Keratinocyte (primary cell): ENCODE measurements at places on chromosomes 7 and 10.

DNA sequence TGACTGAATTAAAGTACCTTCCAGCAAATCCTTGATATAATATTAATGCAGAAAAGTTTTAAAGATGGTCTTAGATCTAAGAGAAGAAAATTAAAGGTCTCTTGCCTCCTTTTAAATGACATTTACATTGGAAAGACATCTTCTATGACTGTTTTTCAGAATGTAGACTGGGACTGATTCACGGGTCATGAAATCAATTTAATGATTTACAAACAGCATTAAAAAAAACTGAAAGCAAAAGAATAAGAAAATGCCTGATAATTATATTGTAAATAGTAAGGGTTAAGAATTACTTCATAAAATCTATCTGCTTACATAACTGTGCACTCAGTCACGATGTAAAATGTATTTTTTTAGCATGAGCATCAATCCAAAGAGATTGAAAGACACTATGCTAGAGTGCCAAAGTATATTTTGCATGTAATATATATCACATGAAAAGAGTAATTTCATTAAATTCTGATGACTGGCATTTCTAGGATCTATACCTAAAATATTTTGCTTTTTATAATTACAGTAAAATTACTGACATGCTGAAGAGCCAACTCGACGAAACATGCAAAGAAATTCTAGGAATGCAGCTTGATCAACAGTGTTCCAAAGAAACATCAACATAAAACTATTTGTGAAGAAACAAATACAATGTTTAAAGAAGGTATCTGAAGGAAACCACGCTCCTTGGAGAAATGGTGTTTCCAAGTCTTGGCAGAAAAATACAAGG is 35.1 kb downstream of the RTKN2 start:
- no peak for DNase-seq
- H3K4me3 ChIP-seq, result no peak overlapping the region
- H3K4me1 ChIP-seq, result peaks cover 31% of the 10 kb centered on the region
- H3K36me3 ChIP-seq, result no peaks in the 10 kb centered on the region

DNA sequence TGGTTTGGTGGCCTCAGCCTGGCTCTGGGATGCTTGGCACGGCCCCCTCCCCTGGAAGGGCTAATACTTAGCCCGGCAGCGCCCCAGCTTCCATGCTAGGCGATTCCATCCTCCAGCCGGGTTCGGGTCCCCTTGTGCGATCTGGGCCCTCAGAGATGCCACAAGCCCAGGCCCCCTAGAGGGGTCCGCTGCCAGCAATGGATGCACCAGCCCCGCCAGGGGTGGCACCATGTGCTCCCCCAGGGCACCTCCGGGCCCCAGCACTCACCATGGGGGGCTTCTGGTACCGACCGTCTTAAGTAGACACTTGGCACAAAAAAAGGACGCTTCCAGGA is 125.7 kb upstream of the KCTD7 start:
- H3K4me3 ChIP-seq, result no peak overlapping the region
- peaks cover 17% of the 10 kb centered on the region for H3K27me3 ChIP-seq
- no peaks in the 10 kb centered on the region for H3K36me3 ChIP-seq
- no peaks in the 10 kb centered on the region for H3K4me1 ChIP-seq
- H3K27ac ChIP-seq, result no peak overlapping the region

DNA sequence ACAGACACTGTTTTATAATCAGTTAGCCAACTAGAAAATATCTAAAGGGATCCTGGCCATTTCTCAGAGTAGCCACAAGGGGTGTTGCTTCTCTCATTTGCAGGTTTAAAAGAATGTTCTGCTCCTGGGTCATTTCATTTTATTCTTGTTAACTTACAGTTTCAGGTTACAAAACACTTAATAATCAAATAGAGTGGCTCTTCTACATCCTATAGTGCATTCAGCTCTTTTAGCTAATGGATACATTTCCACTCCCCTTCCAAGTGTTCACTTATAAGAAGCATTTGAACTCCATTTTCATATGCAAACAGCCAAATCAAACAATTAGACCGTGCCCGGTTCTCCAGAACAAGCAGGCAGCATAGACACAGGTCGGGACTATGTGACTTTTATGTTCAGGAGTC is 117.5 kb downstream of the TRIL start:
- no peak for DNase-seq
- H3K27me3 ChIP-seq, result peaks cover 5% of the 10 kb centered on the region
- H3K4me1 ChIP-seq, result no peaks in the 10 kb centered on the region
- no peak overlapping the region for H3K27ac ChIP-seq

- DNase-seq, result no peak
- no peak overlapping the region for H3K4me3 ChIP-seq
- H3K27me3 ChIP-seq, result peaks cover 4% of the 10 kb centered on the region
- H3K4me1 ChIP-seq, result no peaks in the 10 kb centered on the region
Observed at GRCh38 chr10:123463181-123463580, 203.0 kb upstream of the GPR26 start.

DNA sequence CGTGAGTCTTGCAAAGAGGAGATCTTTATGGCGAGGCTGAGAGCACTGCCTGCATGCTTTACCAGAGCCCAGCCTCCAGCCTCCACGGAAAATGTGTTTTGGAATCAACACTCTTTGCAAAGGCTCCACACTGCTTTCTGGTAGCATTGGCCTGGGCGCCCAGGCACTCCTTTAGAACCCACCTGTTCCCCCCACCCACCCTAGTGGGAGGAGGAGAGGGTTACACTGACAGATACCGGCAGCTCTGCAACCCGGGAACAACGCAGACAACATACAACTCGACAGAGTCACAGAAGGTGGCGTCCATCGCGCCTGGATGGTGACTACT is 5.5 kb upstream of the MNX1 start:
- H3K36me3 ChIP-seq, result no peaks in the 10 kb centered on the region
- H3K4me3 ChIP-seq, result no peak overlapping the region
- H3K4me1 ChIP-seq, result peaks cover 12% of the 10 kb centered on the region
- no peak overlapping the region for H3K27ac ChIP-seq
- DNase-seq, result no peak

GRCh38 chr10:71512312-71512711 is 115.6 kb downstream of the CDH23 start:
- no peaks in the 10 kb centered on the region for H3K36me3 ChIP-seq
- peaks cover 11% of the 10 kb centered on the region for H3K4me1 ChIP-seq
- H3K27me3 ChIP-seq, result peaks cover 7% of the 10 kb centered on the region
- no peak overlapping the region for H3K27ac ChIP-seq
- no peak overlapping the region for H3K4me3 ChIP-seq

- H3K36me3 ChIP-seq, result no peaks in the 10 kb centered on the region
- DNase-seq, result no peak
- H3K27me3 ChIP-seq, result no peaks in the 10 kb centered on the region
Observed at GRCh38 chr10:66564287-66564686, 361.5 kb upstream of the LRRTM3 start.

DNA sequence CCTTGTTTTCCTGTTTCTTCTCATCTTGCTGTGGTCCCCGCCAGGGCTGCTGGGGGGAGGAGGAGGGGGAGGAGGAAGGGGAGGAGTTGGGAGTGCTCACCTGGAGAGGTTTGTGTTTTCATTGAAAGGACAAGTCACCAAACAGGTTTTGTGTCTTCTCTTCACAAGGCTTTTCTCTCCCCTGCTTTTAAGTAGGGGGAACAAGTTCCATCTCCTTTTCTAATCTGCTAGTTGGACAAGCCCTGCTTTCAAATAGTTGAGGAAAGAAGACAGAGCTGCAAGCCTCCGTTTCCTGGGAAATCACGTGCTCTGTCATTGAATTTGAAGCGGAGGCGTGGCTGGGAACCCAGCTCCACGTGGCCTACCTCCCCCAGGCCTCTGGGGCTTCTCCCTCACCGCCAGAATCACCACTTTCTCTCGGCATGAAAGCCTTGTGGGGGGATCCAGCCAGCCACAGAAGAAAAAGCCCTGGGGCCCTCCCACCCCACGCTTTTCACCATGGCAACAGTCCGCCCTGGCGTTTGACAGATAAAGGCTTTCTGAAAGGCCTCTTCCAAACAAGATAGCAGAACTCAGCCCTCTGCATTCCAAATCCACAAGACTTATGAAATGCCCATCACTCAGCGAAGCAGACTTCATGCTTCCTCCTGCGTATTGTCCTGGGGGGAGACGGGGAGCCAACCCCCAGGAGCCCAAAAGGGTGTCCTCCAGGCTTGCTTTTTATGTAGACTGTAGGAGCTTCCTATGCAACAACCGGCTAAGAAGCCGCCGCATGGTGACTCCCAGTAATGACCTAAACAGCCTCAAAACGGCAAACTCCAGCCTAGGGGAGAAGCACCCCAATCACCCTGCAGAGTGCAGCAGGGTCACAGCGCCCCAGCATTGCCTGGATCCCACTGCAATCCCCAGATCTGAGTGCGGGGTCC is 51.7 kb downstream of the PROSER2 start:
- no peak overlapping the region for H3K4me3 ChIP-seq
- H3K36me3 ChIP-seq, result no peaks in the 10 kb centered on the region
- H3K4me1 ChIP-seq, result peaks cover 43% of the 10 kb centered on the region
- no peak for DNase-seq
- no peaks in the 10 kb centered on the region for H3K27me3 ChIP-seq

DNA sequence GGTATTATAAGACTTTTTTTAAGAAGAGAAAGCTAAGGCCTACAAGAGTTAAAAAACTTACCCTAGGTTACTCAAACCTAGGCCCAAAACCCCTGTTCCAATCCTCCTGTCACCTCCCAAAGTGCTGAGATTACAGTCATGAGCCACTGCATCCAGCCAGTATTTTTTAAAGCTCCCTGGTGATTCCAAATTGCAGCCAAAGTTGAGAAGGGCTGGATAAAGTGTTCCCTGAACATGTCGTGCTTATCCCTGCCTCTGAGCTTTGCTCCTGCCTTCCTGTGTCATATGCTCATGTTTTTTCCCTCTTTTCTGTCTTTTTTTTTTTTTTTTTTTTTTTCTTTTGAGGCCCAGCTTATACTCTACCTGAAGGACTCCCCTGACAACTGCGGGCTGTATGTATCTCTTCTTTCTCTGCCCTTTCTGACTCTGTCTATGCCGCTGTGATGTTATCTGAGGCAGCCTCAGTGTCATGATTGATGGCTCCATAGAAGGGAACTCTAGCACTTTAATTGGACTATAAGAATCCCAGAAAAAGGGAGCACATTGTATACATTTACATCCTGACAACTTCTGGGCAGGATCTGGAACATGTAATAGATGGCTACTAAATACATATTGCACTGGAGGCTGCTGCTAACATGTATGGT is 8.0 kb downstream of the AKR1B10 start:
- H3K27ac ChIP-seq, result no peak overlapping the region
- H3K4me1 ChIP-seq, result peaks cover 28% of the 10 kb centered on the region
- H3K27me3 ChIP-seq, result no peaks in the 10 kb centered on the region

GRCh38 chr10:5843686-5844344 is 30.6 kb upstream of the GDI2 start:
- no peak overlapping the region for H3K27ac ChIP-seq
- H3K4me1 ChIP-seq, result no peaks in the 10 kb centered on the region
- DNase-seq, result no peak
- H3K27me3 ChIP-seq, result no peaks in the 10 kb centered on the region
- H3K4me3 ChIP-seq, result no peak overlapping the region

- DNase-seq, result no peak
- H3K36me3 ChIP-seq, result no peaks in the 10 kb centered on the region
- H3K4me1 ChIP-seq, result no peaks in the 10 kb centered on the region
- no peak overlapping the region for H3K4me3 ChIP-seq
Observed at GRCh38 chr10:16768702-16769101, 48.5 kb downstream of the RSU1 start.

DNA sequence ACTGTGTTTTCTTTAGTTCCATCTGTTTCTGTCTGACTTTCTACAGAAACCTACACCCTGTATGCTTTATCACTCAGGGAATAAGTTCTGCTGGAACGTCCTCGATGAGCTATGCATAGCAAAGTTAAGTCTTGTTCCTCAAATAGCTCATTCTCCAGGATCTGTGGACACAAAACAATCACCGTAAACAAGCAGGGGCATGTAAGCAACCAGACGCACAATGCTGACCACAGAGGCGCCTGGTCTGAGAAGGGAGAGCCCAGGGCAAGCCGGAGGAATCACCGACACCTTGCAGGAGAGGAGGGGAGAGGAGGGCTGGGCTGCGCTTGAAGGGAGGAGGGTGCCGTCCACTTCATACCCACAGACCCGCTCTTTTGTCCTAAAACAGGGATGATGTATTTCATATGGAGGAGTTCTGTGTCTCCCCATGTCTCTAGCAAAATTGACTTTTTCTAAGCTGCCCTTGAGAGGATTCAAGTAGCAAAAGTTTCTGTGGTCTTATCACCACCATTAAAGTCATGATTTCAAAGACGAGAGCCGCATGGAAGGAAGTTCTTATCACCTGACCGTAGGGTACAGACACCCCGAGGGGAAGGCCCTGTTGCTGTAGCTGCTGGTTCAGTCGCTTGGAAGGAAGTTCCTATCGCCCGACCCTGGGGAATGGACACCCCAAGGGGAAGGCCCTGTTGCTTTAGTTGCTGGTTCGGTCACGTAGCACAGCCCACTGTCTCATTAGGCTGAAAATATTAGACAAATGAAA is 14.3 kb downstream of the CALML3 start:
- no peak overlapping the region for H3K4me3 ChIP-seq
- no peaks in the 10 kb centered on the region for H3K27me3 ChIP-seq
- peaks cover 20% of the 10 kb centered on the region for H3K4me1 ChIP-seq
- DNase-seq, result no peak

GRCh38 chr10:88661577-88661976 is 2.7 kb upstream of the LIPF start:
- H3K36me3 ChIP-seq, result no peaks in the 10 kb centered on the region
- H3K4me1 ChIP-seq, result peaks cover 9% of the 10 kb centered on the region
- H3K27ac ChIP-seq, result no peak overlapping the region
- no peak overlapping the region for H3K4me3 ChIP-seq
- DNase-seq, result no peak
- no peaks in the 10 kb centered on the region for H3K27me3 ChIP-seq
